ENCODE measurements at places on chromosomes 12 and 14.

- no peak for DNase-seq
These were observed 94.2 kb downstream of the MYF5 start for GRCh38 chr12:80810874-80811273.

GRCh38 chr14:22388669-22389595, 200.1 kb downstream of the DAD1 start:
- DNase-seq, result no peak

DNA sequence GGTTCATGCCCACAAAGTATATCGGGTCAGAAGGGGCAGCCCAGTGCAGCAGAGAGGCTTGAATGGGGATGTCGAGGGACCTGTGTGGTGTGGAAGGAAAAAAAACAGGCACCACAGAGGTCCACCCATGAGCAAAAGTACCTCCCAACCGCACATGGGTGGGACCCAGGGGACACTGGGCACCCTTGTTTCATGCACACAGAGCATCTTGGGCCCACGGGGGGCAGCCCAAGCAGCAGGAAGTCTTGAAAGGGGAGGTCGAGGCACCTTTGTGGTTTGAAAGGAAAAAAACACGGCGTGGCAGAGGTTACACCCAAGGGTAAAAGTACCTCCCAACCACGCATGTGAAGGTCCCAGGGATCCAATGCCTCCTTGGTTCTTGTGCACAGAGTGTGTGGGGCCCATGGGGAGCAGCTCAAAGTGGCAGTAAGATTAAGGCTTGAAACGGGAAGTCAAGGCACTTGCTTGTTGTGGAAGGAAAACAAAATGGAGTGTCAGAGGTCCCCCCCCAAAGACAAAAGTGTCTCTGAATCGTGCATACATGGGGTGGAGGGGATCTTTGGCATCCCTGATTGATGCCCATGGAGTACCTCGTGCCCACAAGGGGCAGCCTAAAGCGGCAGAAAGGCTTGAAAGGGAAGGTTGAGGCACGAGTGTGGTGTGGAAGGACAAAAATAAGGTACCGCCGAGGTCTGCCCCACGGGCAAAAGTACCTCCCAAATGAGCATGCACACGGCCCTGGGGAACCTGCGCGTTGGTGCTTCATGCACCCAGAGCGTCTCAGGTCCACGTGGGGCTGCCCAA, 575.5 kb downstream of the ALG10 start:
- DNase-seq, result no peak

DNA sequence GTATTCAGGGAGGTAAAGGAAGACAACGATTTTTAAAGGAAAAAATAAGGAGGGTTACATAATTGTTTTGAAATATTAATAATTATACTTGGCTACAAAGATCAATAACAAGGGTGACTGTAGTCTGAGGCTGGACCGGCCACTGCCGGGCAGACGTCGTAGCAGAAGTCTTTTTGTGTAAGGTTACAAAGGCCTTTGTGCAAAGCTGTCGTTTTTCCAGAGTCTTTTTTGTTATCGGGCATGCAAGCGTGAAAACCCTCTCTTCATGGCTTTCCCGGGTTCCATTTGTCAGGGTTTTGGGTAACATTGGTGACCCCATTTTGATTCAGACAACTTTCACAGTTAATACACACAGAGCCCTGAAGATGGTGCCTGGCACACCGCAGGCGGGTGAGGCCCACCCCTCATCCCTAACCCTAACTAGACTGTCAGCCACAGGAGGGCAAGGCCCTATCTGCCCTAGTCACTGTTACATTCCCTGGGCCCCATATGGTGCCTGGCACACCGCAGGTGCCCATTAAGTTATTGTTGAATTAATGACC, 31.3 kb downstream of the RILPL1 start:
- DNase-seq, result no peak

GRCh38 chr12:51508285-51508684, 82.7 kb upstream of the SCN8A start:
- no peak for DNase-seq

- DNase-seq, result no peak
These were observed 331.1 kb downstream of the BCL11B start for GRCh38 chr14:98940693-98941437.

- no peak for DNase-seq
These were observed 15.3 kb upstream of the BDKRB2 start for GRCh38 chr14:96189281-96189711.

- DNase-seq, result no peak
These were observed 8.7 kb downstream of the TBC1D15 start for GRCh38 chr12:71848212-71848611.

DNA sequence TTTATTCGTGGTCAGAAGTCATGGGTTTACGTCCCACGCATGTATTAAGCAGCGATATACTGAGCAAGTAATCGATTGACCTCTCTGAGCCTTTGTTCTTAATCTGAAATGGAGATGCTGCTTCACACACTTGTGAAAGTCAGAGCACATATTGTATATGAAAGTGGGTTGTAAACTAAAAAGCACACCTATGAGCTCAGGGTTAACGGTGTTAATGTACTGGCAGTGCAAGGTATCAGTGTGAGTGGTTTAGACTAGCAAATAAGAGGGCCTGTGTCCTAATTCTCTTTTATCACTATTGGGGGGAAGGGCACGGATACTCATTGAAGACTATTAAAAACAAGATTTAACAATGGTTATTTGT, 676 bp downstream of the MRPL42 start:
- DNase-seq, result no peak

DNA sequence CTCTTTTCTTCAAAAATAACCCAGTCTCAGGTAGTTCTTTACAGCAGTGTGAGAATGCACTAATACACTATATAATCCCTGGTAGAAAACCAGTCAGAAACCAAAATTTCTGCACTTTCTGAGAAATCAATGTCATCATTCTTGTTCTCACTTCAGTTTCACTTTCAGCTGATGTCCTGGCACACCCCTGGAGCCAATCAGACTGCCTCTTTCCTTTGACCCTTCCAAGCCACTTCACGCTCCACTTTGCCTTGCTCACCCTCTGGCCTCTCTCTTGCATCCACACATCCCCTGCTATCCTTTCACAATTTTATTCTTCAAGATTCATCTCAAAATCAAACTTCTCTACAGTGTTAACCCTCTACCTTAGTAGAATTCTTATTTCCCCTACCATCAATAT, 181.1 kb downstream of the ASCL1 start:
- no peak for DNase-seq

DNA sequence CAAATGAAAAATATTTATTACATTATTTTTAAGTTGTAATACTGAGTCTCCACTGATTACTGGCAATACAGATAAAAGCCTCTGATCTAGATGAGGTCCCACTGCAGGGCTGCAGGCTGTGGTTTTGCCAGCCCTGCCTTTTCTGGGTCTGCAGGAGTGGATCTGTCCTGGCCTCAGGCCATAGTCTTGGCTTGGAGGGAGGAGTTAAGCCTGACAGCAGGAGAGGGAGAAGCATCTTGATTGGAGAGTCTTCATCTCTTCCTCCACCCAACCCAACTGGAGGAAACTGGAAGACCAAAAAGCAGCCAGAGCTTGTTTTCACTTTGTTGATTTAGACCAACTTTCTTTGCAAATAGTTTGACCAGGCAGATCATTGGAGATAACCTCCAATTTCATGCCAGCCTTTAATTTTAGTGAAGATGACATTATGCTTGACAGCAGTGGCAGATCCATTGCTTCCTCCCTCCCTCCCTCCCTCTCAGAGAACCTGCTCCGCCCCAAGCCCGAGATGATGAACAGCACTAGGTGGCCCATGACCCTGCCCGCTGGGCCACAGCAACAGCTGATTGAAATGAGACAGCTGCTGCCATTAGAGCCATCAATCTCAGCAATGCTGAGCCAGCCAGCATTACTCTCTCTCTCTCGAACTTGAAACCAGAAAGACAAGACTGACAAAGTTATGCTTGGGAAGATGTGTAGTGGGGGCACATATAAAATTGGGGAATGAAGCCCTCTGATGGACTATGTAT, 222.4 kb downstream of the GLT1D1 start:
- DNase-seq, result no peak

GRCh38 chr12:49529414-49529813, 9.4 kb upstream of the KCNH3 start:
- DNase-seq, result no peak

DNA sequence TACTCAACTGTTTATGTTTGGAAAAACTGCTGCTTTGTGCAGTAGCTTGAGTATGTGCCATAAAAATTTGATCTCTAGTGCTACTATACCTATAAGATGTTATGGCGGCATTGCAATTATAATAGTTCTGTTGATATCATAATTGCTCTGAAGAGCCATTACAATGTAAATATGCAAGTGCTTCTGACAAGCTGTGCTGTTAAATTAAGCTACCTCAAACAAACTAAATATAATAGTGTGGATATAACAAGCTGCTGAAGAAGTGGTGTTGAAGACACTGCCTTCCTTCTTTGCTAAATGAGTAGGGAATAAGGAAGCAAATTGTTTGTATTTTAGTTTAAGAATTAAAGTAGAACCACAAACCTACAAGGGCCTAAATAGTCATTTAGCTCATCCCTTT, 301.0 kb upstream of the MIS18BP1 start:
- DNase-seq, result no peak

DNA sequence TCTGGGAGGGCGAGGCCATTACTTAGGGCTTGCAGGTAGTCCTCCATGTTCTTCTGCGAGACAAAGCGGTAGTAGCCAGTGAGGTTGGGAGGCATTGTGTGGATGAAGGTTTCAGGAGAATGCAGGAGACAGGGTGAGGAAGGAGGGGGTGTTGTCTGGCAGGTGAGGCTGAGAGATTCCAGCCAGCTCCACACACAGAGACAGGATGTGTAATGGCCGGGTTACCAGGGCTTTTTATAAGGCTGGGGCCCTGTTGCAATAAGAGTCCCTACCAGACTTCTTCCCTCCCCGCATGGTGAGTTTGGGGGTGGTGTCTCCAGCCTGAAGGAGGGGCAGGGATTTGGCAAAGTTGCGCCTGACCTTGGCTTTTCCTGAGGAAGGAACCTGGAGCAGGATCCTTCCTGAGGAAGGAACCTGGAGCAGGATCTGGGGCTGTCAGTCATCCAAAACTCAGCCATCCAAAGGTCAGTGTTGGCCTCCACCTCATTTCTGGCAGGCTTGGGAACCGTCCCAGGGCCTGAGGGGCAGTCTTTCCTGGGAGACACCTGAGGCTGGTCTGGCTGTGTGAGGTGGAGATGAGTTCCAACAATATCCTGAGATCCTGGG, at the start of gene RBP5:
RBP5 (minus strand) TSS at position 209 of the 606 bp plus-strand sequence; CDS start at position 95, 114 bp downstream.
- DNase-seq, result no peak

Measured in HCT116 (cell line).